ENCODE measurements at places on chromosomes 13 and 19. TPM values are rescaled to one million over a fixed set of nuclear protein-coding genes. Genes with fewer than 3 reads are reported as not detected.

DNA sequence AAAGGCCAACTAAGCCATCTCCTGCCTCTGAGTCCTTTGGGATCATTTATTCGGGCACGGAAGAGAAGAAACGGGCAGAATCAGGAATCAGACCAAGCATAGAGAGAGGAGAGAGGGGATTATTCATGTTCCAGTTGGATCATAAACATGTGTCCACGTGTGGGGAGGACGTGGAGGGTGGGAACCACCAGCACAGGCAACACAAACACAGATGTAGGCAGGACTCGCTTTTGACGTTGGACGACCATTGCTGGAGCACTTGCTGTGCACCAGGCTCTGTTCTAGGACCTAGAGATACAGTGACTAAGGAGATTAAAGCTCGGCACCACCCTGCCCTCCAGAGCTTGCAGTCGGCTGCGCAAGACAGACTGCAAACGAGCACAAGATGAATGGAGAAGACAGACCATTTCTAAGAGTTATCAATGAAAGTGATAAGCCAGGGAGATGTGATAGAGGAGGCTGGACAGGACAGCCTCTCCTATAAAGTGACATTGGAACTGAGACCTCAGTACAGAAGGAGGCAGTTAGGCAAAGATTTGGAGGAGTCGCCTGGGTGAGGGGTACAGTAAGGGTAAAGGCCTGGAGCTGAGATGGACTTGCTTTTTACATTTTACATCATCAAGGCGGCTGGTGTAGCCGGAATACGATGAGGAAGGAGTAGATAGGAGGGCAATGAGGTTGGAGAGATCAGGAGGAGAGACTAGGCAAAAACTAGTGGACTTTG is 716 bp downstream of the SH2D3A start:
- peak overlapping the region; percentile 46 for H3K4me3 ChIP-seq
- no peak overlapping the region for H3K27ac ChIP-seq
- H3K36me3 ChIP-seq: no peaks in the 10 kb centered on the region
- H3K4me1 ChIP-seq: peaks cover 21% of the 10 kb centered on the region
- peaks cover 16% of the 10 kb centered on the region for H3K27me3 ChIP-seq
- DNase-seq: no peak

ZSCAN4 gene
- not detected for total RNA-seq

PALM3 gene
- total RNA-seq: 0.30 TPM

GRCh38 chr19:51094696-51095279 is 12.1 kb upstream of the KLK14 start:
- H3K27me3 ChIP-seq: no peaks in the 10 kb centered on the region
- DNase-seq: no peak
- peaks cover 9% of the 10 kb centered on the region for H3K36me3 ChIP-seq
- H3K27ac ChIP-seq: no peak overlapping the region
- no peak overlapping the region for H3K4me3 ChIP-seq

DNA sequence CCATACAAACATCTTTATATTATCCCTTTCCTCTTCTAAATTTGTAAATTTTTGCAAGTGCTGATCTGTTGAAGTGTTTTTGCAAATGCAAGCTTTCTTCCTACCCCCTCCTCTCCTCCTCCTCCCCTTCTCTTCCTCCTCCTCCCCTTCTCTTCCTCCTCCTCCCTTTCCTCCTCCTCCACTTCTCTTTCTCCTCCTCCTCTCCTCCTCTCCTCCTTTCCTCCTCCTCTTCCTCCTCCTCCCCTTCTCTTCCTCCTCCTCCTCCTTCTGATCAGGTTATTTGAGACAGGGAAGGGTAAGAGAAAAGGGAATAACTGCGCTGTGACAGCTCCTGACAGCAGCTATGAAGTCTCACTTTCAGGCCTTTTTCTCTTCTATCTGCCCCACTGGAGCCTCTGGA is 8.9 kb downstream of the TNFSF13B start:
- peaks cover 7% of the 10 kb centered on the region for H3K4me1 ChIP-seq
- no peak for DNase-seq
- peaks cover 4% of the 10 kb centered on the region for H3K27me3 ChIP-seq

DNA sequence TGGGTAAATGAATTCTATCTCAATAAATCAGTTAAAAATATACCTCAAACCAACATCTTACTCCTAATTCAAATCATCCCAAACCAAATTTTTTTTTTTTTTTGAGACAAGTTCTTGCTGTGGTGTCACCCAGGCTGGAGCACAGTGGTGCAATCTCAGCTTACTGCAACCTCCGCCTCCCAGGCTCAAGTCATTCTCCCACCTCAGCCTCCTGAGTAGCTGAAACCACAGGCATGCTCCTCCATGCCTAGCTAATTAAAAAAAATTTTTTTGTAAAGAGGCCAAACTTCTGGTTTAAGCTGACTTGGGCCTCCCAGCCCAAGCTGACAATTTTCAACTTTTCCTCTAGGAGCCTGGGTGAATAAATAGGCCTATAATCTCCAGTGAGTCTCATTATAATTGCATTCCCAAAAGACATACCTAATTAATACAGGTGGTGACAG is 22.1 kb upstream of the OLFM2 start:
- no peaks in the 10 kb centered on the region for H3K27me3 ChIP-seq
- peaks cover 14% of the 10 kb centered on the region for H3K36me3 ChIP-seq
- peak overlapping the region; percentile 81 for H3K27ac ChIP-seq
- no peak for DNase-seq
- peaks cover 8% of the 10 kb centered on the region for H3K4me1 ChIP-seq
- no peak overlapping the region for H3K4me3 ChIP-seq

NECTIN2 gene
- 117 TPM for total RNA-seq

DNA sequence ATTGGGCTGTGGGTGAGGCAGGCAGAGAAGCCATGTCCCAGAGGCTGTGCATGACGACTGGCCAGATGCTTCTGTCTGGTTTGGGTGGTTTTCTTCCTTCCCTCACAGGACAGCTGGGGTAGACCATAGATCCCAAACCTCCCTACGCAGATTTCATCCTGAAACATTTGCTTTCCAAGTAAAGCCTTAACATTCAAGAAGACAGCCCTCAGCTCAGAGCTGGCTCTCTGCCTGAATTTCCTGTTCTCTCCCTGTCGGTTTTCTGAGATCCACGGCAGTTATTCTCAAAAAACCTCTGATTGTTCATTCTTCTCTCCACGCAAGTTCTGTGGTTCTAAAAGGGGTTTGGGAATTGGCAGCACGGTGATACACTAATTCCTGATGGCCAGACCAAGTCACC is 25.3 kb downstream of the UQCRFS1 start:
- H3K27ac ChIP-seq: no peak overlapping the region
- no peaks in the 10 kb centered on the region for H3K27me3 ChIP-seq
- DNase-seq: no peak
- no peak overlapping the region for H3K4me3 ChIP-seq
- H3K4me1 ChIP-seq: no peaks in the 10 kb centered on the region
- no peaks in the 10 kb centered on the region for H3K36me3 ChIP-seq

- H3K27ac ChIP-seq: no peak overlapping the region
- DNase-seq: no peak
- no peak overlapping the region for H3K4me3 ChIP-seq
- H3K4me1 ChIP-seq: no peaks in the 10 kb centered on the region
These were observed 28.5 kb downstream of the SLITRK1 start for GRCh38 chr13:83853771-83854170.

- no peak overlapping the region for H3K4me3 ChIP-seq
- H3K36me3 ChIP-seq: no peaks in the 10 kb centered on the region
- peak overlapping the region; percentile 83 for H3K27ac ChIP-seq
- no peaks in the 10 kb centered on the region for H3K27me3 ChIP-seq
- DNase-seq: no peak
- H3K4me1 ChIP-seq: peaks cover 24% of the 10 kb centered on the region
These were observed 99.9 kb upstream of the IPO5 start for GRCh38 chr13:97853550-97853949.

- peak within 1 kb of the TSS; percentile 88 for H3K4me3 ChIP-seq
- H3K27ac ChIP-seq: peak within 1 kb of the TSS; percentile 72
- DNase-seq: no peak
- no peaks in the 10 kb centered on the region for H3K27me3 ChIP-seq
These were observed at the start of gene RSPH6A for GRCh38 chr19:45814851-45815480. TSS of gene RSPH6A (minus strand) at chr19:45815308. CDS start at chr19:45815176, 132 bp downstream.

GRCh38 chr19:33408116-33408515 is 34.6 kb downstream of the CEBPG start:
- H3K27ac ChIP-seq: no peak overlapping the region
- H3K27me3 ChIP-seq: no peaks in the 10 kb centered on the region
- H3K4me1 ChIP-seq: peaks cover 9% of the 10 kb centered on the region
- no peak for DNase-seq
- no peak overlapping the region for H3K4me3 ChIP-seq

DNA sequence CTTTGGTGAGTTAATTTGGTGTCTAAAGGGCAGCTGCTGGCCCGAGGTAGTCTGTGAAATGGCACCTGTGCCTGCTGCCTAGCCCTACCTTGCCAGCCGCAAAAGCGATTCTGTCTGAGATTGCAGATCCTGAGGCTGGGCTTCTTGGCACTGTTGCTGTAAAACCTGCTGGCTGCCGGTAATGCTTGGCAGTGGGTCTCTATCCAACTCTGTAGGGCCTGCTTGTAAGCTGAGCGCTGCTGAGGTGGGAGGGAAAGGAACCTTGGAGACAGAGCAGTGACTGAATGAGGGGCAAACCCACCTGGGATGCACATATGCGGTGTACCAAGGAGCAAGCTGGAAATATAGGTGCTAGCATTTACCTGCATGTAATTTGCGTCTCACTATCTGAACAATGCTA is 11.7 kb downstream of the LCP1 start:
- H3K27me3 ChIP-seq: peaks cover 7% of the 10 kb centered on the region
- H3K4me3 ChIP-seq: no peak overlapping the region
- H3K4me1 ChIP-seq: peaks cover 8% of the 10 kb centered on the region
- no peaks in the 10 kb centered on the region for H3K36me3 ChIP-seq
- no peak overlapping the region for H3K27ac ChIP-seq

GPR12 gene
- not detected for total RNA-seq

DNA sequence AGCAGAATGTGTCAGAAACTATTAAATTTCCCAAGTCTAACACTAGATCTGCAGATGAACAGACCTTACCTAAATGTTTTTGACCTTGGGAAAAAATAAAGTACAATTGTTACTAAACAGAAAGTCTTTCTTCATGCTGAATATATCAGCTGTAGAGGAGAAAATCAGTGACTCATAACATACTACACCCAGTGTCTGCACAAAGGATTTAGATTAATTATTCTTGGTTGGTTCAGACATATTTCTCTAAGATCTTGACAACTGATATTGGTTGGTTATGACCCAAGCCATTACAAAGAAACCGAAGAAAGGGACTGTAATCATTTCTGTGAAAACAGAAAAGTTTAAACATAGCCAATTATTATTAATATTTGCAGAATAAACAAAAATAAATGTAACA is 225.1 kb downstream of the HS6ST3 start:
- H3K36me3 ChIP-seq: no peaks in the 10 kb centered on the region
- H3K27ac ChIP-seq: no peak overlapping the region
- H3K27me3 ChIP-seq: peaks cover 2% of the 10 kb centered on the region
- no peak overlapping the region for H3K4me3 ChIP-seq

GRCh38 chr19:39796000-39796498 is 17.4 kb downstream of the LEUTX start:
- H3K4me3 ChIP-seq: no peak overlapping the region
- no peaks in the 10 kb centered on the region for H3K36me3 ChIP-seq
- no peak overlapping the region for H3K27ac ChIP-seq
- no peaks in the 10 kb centered on the region for H3K4me1 ChIP-seq

- H3K4me1 ChIP-seq: no peaks in the 10 kb centered on the region
- H3K27ac ChIP-seq: no peak overlapping the region
- H3K36me3 ChIP-seq: no peaks in the 10 kb centered on the region
- DNase-seq: no peak
- no peak overlapping the region for H3K4me3 ChIP-seq
These were observed 25.2 kb upstream of the ATP11A start for GRCh38 chr13:112664501-112665203.

DNA sequence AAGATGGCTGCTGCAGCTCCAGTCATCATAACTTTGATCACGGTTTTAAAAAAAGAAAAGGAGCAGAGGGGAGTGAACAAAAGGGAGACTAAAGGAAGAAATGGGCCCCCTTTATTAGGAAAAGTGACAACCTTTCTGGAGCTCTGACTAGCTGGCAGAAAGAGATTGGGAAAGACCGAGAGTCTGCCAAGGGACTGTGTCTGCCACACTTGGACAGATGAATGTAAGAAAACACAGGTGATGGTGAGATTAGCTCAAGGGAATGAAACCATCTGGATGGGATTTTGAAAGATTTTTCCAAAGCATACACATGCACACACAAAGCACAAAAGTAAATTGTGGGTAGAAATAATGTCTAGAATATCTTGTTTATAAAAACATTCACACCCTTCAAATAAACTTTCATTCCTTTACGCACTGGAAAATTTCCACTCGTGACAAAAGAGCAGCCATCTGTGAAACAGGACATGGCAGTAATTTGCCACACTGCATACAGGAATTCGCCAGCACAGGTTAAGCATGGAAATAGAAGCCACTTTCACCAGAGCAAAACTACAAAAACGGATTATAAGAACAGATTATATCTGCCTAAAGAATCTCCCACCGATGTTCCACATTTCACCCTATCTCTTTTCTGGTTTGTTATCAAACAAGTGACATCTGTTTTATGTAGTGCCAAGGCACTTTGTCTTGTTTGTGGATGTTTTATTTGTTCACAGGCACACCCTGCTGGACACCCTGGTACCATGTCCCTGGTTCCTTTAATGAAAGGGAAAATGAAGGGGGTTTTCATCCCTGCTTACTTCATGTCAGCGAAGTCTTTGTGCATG is 819.5 kb downstream of the DIAPH3 start:
- H3K4me1 ChIP-seq: peaks cover 24% of the 10 kb centered on the region
- H3K27ac ChIP-seq: peak overlapping the region; percentile 9
- DNase-seq: no peak
- no peak overlapping the region for H3K4me3 ChIP-seq
- no peaks in the 10 kb centered on the region for H3K36me3 ChIP-seq

GRCh38 chr13:113973218-113974164 is at the start of gene C13orf46:
TSS of gene C13orf46 (minus strand) at chr13:113974076. CDS start at chr13:113973997, 79 bp downstream.
- H3K36me3 ChIP-seq: peaks cover 22% of the 10 kb centered on the region
- H3K27ac ChIP-seq: no peak within 1 kb of the TSS
- H3K27me3 ChIP-seq: no peaks in the 10 kb centered on the region
- DNase-seq: no peak

DNA sequence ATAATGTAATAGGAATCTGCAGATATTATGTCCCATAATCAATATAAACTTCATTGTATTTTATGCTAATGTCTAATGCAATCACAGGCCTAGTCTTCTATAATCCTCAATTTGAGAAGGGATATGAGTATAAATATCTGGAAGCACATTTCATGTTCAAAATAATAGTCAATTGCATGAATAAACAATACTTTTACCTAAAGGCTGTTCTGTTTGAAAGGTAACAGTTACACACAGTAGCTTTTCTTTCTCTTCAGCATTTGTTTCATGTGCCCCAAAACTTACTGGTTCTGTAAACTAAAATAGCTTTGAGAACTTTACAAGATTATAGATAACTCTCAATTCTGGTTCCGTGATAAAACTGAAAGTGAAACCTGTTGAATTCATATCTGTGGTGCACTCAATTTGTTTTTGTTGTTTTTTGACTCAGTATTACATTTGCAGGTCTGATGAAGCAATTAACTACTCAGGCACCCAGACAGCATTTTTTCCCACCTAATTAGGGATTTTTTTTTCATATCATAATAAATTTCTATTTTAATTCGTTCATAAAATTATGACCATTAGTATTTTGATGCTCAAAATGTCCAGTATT is 1193.8 kb downstream of the SLITRK1 start:
- H3K27me3 ChIP-seq: no peaks in the 10 kb centered on the region
- H3K4me1 ChIP-seq: peaks cover 15% of the 10 kb centered on the region
- H3K4me3 ChIP-seq: peak overlapping the region; percentile 43
- H3K27ac ChIP-seq: peak overlapping the region; percentile 12

Measured in osteocyte (in vitro differentiated cells).